Right lung (tissue), 10 donors: ENCODE measurements at places on chromosomes 3 and 15.

DNA sequence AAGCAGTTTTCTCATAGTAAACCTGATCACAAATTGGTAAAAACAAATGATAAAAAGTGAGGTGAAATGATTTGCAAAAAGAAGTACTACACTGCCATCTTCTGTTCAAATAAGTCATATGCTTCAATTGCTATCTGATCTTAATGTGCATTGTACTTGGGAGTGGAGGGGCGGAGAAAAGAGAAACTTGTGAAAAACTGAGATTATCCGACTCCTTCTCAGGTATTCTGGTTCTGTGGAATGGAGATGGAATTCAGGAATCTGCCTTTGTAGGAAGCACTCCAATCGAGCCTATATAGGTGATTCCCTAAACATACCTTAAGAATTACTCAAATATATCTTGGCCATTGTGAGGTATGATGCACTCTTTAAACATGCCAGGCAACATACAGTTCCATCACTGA lies 180.6 kb downstream of the CHL1 start:
- DNase-seq: no peak

GRCh38 chr3:16614033-16615031 lies 9.1 kb upstream of the DAZL start:
- DNase-seq: no peak

DNA sequence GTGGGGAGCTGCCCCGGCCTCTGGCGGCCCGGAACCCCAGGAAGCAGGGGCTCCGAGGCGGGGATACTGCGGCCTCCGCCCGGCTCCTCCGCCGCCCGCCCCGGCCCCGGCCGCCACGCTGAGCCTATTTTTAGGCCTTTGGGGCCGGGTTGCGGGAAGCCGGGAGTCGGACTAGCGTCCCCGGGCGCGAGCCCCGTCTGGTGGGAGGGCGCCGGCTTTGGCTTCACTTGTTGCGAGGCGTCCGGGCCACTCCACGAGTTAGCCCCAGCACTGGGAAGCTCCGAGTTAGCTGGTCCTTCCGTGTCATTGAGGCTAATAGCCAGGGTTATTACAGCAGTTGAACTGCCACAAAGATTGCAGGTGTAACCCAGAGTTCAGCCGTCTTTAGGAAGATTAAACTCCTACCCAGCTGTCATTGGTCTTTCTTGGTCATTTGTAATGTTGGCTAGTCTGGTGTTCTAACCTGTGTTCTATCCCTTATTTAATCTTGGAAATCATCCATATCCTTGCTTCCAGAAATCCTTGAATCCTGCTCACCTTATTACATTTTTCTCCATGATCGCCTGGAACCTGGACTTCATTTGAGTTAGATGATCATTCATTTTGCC lies 791 bp downstream of the GYG1 start:
- DNase-seq: no peak

DNA sequence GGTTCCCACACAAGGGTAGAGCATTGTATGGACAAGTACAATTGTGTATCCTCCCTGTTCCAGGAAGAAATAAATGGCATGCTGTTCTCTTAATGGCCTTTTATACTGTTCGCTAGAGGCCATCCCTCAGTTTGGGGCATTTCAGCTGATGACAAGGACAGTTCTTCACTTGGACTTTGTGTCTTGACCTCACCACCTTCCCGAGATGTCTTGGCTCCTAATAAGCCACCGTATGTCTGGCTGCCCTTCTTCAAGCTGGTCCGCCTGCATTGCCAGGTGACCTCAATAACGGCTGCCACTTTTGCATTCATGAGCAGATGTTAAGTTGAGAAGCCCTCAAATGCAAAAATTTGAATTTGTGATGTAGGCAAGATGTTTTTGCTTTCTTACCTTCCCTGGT lies 24.1 kb downstream of the ZBTB38 start:
- no peak for DNase-seq

DNA sequence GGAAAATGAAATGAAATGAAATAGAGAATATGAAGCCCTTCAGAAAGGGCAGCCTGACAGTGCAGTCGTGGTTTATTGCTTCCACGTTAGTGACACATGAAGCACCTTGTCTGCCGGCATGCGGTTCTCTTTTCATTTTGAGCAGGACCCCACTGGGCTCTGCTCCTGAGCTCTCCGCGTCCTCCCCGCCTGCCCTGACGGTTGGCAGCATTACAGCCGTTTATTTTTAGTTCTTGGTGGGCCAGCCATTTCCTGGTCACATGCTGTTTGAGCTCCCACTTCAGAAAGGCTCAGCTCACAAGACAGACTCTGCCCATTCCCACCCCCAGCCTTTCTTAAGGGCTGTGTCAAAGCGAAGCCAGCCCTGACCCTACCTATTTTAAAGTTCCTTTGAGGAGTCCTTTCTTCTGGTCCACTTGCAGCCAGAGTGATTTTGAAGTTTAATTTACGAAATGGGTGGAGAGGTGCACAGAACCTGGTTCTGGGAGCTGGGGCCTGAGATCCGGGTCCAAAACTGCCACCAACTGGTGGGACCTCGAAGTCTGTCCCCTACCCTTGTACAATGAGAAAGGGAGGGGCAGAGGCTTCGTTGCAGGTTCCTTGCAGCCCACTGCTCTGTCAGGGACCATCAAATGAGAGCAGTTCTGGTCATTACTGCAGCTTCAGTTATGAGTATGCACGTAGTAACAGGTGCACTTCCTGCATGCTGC lies 60.1 kb downstream of the MGLL start:
- DNase-seq: peak; percentile 70

- no peak for DNase-seq
Measured at GRCh38 chr15:60582370-60583036, 103.6 kb upstream of the ICE2 start.

GRCh38 chr15:67149068-67149772 lies 83.8 kb downstream of the SMAD3 start:
- DNase-seq: no peak

GRCh38 chr15:28289694-28290463 lies 32.1 kb downstream of the HERC2 start:
- no peak for DNase-seq

DNA sequence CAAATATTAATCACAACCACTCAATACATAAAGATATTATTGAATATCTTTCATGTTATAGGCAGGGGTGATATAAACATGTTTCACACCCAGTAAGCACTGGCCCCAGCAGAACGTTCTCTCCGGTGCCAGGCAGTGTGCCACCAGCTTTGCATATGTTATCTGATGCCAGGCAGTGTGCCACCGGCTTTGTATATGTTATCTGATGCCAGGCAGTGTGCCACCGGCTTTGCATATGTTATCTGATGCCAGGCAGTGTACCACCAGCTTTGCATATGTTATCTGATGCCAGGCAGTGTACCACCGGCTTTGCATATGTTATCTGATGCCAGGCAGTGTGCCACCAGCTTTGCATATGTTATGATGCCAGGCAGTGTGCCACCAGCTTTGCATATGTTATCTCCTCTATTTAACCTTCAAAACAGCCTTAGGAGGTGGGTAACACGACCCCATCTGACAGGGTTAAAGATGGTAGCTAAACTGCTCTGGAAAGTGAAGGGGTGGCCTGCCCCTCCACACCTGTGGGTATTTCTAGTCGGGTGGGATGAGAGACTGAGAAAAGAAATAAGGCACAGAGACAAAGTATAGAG lies 6.9 kb downstream of the MUC20 start:
- no peak for DNase-seq

GRCh38 chr15:98964466-98965133 lies 43.0 kb downstream of the PGPEP1L start:
- DNase-seq: peak; percentile 61

GRCh38 chr3:126672340-126672739 lies 17.4 kb upstream of the TXNRD3 start:
- DNase-seq: no peak

- DNase-seq: peak; percentile 41
Measured at GRCh38 chr3:125357032-125357658, 18.0 kb downstream of the ZNF148 start.

- DNase-seq: no peak
Measured at GRCh38 chr3:29451920-29452319, 171.0 kb downstream of the RBMS3 start.

- DNase-seq: peak; percentile 60
Measured at GRCh38 chr3:44198284-44199269, 43.1 kb upstream of the TOPAZ1 start.

GRCh38 chr15:33801954-33802353 lies 166.3 kb upstream of the CHRM5 start:
- peak; percentile 71 for DNase-seq

- DNase-seq: no peak
Measured at GRCh38 chr3:101279162-101279561, 41.2 kb downstream of the IMPG2 start.

- DNase-seq: no peak
Measured at GRCh38 chr3:197292083-197292646, 6.2 kb downstream of the DLG1 start.
